Activated T-helper 17 cell treated with anti-CD3 and anti-CD28 coated beads, Interleukin-2, amount 50 U/mL, for 72 hours (primary cell): ENCODE measurements at places on chromosomes 7 and 10.

GRCh38 chr10:132535065-132535651 is 2.4 kb upstream of the INPP5A start:
- no peak for ATAC-seq

DNA sequence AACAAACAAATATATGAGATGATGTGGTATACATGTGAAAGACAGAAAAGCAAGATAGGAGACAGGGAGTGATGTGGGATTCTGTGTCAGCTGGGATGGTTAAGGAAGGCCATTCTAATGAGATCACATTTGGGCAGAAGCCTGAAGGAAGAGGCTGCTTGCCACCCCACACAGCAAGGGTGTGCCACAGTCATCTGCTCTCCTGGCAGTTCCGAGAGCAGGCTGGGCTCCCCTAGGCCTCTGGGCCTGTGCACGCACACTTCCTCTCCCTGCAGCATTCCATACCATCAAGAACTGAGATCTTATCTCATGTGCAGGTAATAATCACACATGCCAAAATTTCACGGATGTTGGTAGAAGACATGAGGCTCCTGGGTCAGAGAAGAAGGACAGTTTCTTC is 43.1 kb downstream of the SYPL1 start:
- no peak for ATAC-seq

DNA sequence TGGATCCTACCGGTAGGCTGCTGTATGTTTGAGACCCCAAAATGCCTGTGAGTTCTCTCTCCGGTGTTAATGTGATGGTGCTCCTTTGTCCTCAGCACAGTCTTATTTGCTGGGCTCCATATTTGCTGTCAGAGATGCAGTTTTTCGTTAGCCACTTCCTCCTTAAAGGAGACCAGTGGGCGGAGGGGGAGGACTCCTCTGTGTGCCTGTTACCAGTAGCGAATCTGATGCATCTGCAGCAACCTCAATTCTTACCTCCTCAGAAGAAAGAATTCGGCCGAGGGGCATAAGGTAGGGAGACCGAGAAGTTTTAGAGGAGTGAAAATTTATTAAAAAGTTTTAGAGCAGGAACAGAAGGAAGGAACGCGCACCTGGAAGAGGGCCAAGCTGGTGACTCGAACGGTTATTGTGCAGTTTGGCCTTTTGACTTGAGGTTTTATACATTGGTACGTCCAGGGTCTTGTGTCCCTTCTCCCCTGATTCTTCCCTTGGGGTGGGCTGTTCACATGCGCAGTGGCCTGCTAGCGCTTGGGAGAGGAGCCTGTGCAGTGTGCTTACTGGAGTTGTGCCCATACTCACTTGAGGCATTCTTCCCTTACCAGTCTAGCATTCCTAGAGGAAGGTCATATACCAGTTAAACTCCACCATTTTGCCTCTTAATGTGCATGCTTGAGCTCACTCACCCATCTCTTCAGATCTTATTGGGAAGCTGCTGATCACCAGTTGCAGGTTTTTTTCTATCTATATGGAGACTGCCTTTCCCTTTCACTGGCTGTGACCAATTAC is 49.5 kb downstream of the GNAI1 start:
- no peak for ATAC-seq

- no peak for ATAC-seq
These were observed 1284.1 kb upstream of the AUTS2 start for GRCh38 chr7:68314208-68314607.

DNA sequence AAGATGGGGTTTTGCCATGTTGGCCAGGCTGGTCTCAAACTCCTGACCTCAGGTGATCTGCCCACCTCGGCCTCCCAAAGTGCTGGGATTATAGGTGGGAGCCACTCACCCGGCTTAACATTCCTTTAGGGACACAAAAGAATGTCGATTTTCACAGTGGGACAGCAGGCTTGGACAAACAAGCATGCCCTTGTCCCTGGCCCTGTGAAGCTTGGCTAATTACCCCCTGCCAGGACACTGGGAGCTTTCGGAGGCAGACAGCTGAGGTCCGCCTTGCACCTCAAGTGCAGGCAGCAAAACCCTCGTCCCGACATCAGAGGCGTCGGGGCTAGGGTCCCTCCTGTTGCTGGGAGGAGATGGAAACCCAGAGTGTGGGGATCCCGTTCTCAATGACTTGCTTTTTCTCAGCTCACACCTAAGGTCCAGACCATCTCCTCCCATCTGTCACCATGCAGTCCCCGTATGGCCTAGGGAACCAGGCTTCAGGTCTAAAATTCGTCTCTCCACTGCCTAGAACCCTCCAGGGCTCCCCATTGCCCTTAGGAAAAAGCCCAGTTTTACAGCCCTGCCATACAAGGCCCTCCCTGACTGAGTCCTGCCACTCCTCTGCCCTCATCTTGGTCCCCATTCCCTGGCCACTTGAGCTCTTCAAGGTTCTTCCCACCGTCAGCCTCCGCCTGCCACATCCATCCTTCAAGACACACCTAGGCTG is 6.3 kb upstream of the CLIP2 start:
- no peak for ATAC-seq

GRCh38 chr7:24701261-24702235 is 55.7 kb downstream of the GSDME start:
- ATAC-seq = no peak

GRCh38 chr10:94025806-94026205 is 32.1 kb downstream of the PLCE1 start:
- ATAC-seq = no peak

DNA sequence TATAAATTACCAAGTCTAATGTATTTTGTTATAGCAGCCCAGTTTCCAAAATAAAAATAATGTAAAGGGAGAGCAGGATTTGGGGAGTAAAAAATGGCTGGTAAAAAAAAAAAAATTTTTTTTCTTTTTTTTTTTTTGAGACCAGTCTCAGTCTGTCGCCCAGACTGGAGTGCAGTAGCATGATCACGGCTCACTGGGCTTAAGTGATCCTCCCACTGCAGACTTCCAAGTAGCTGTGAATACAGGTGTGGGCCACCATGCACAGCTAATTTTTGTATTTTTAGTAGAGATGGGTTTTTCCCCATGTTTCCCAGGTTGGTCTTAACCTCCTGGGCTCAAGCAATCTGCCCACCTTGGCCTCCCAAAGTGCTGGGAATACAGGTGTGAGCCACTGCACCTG is 4.8 kb upstream of the LSM8 start:
- ATAC-seq = no peak

GRCh38 chr10:15884447-15884846 is 24.1 kb upstream of the MINDY3 start:
- ATAC-seq = no peak

- no peak for ATAC-seq
These were observed 22.8 kb downstream of the GLI3 start for GRCh38 chr7:42214060-42214679.

DNA sequence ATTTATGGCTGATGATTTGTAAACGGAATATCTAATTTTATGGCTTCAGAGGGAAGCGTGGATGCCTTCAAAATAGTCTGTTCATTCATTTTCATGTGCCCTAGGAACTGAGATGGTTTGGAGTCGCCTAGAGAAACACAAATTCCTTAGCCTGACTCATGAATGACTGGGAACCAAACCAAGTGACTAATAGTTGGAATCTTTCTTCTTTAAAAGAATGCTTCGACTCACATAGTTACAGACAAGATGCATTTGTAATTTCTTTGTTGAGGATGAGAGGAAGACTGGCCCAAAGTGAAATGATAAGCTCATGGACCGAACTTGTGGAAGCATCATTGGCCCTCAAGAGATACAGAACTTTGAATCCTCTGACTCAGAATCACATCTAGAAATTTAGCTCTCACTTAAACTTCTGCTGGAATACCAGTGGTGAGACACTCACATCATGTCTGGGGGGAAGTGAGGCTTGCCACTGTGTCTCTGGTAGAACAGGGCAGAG is 1107.2 kb downstream of the NRG3 start:
- ATAC-seq = no peak

DNA sequence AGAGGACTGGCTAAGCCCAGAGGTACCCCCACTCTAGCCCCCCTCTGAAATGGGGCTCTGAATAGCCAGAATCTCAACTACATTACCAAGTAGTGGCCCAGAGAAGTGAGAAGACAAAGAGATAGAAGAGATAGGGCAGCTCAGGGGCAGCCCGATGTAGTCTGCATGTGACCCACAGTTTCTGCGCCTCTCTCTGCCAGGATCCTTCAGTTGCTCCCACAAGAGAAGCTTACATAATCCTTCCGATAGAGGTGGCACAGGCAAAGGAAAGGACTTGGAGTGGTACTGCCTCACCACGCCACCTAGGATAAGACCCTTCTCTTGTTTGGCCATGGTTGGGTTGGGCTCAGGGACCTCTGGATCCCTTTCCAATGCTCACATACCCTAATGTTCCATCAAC is 5.4 kb upstream of the PDE1C start:
- ATAC-seq = no peak

DNA sequence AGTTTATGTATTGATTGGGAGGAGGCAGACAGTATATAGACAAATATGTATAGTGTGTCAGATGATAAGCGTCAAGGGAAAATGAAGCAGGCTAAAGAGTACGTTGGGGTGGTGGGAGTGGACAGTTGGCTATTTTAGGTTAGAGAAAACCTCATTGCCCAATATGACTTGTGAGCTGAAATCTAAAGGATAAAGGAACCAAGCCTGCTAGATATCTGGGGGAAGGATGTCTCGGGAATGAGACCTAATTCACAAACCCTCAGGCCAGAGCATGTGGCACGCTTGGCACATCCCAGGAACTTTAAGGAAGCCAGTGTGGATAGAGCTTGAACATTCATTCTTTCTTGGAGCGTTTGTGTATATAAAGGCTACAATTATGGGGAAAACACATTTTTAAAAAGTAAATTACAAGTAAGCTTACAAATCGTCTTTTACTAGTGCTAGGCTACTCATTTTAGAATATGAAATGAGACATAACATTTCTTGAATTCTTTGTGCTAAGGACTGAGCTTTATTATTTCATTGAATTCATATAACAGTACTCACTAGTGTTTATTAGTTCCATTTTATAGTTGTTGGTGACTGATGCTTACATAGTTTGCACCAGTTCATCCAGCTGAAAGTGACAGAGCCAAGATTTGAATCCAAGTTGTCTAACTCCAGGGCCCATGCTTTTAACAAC is 9.7 kb downstream of the FHIP2A start:
- no peak for ATAC-seq

DNA sequence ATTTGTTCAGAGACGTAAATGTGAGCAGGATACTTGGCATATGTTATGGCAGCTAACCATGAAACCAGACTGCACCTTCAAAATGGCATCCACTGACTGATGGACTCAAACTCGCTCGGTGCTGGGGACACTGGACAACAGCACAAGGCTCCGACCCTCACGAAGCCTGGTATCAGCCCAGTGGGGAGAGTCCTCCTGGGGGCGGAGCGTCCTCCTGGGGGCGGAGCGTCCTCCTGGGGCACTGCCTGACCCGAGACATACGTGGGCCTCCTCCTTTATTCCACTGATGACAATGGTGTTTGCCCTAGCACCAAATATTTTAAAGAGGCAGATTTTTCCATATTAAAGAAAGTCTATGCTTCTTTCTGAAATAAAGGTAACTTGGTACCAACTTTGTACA is 39.5 kb downstream of the ESYT2 start:
- no peak for ATAC-seq

- ATAC-seq = no peak
These were observed 22.4 kb upstream of the DRGX start for GRCh38 chr10:49418328-49418727.

GRCh38 chr10:9869205-9869604 is 1148.5 kb upstream of the CELF2 start:
- no peak for ATAC-seq

DNA sequence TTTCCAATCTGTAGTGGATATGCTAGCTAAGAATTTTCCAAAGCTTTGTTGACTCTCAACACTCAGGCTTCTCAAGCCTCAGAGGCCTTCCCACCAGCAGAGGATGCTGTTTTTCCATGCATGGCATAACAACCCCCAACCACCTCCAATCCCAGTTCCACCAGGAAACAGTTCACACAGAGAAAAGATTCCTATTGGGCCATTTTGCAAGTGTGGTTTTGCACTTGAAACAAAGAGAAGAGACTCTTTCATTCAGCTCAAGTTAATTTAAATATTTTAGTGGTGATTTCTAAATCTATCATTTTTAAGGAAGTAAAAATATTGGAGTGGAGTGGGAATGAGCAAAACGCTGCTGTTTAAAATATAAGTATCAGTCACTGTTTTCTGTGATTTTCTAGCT is 105.6 kb upstream of the COL1A2 start:
- ATAC-seq = no peak

GRCh38 chr7:2502647-2502966 is 17.0 kb upstream of the LFNG start:
- no peak for ATAC-seq

DNA sequence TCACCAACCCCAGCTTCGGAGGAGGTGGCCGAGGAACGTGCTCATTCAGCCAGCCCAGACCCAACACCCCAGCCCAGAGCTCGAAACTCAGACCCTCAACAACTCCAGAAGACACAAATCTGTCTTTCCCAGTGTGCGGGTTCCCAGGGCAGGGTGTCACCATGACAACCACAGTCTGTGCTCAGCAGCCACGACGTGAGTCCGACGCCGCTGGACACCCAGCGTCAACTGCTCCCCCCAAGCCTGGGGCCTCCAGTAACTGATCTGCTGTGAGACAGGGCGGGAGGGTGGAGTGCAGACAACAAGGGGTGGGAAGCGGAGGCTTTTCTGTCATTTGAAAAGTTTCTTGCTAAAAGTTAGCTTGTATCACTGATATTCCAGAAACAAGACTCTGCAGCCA is 167.2 kb downstream of the MAD1L1 start:
- ATAC-seq = no peak

- ATAC-seq = peak; percentile 76
These were observed 9.9 kb upstream of the SPAG6 start for GRCh38 chr10:22335173-22335933.

DNA sequence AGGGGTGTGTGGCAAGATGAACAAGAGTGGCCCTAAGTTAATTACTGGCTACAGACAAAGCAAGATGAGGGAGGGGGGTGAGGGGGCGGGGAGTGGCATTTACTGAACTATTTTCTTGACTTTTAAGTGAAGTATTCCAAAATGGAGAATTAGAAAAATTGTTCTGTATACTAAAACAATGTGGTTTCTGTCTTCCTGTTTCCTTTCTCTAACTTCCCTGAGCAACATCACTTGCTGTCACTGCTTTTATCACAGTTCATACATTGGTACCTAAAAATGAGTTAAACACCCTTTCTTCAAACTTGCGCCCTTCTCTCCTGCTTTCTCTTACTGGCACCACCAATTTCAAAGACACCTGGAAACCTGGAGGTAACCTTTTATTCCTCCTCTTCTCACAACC is 21.6 kb downstream of the PDZD8 start:
- ATAC-seq = no peak

DNA sequence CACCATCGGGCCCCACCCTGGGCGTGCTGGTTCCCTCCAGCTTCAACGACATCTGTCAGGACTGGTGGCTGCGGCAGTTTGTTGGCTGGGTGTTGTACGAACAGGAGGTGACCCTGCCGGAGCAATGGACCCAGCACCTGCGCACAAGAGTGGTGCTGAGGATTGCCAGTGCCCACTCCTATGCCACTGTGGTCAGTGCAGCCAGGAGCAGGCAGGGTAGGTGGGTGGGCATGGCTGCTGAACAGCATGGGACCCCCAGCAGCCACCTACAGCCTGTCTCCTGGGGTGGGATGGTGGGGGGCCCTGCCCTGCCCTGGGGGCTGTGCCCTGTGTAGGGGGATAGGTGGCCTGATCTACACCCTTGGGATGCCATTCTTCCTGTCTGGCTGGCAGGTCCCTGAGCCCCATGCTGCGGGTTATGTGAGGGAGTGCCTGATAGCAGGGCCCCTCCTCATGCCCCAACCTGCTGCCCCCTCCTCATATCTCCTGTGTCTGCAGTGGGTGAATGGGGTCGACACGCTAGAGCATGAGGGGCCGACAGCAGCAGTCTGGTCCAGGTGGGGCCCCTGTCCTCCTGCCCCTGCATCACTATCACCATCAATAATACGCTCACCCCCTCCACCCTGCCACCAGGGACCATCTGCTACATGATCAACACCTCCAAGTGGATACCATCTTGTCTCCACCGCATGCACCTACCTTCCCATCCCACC is 56.9 kb downstream of the ZNF727 start:
- ATAC-seq = no peak
